Hematopoietic multipotent progenitor cell (in vitro differentiated cells): ENCODE measurements at places on chromosomes 12 and 14. TPM values are rescaled to one million over a fixed set of nuclear protein-coding genes. Genes with fewer than 3 reads are reported as not detected.
A peak's percentile ranks its signal among the peaks of the same experiment; 100 is the strongest.

GRCh38 chr14:104931771-104932675 lies 7.3 kb downstream of the PLD4 start:
- no peak for DNase-seq

DNA sequence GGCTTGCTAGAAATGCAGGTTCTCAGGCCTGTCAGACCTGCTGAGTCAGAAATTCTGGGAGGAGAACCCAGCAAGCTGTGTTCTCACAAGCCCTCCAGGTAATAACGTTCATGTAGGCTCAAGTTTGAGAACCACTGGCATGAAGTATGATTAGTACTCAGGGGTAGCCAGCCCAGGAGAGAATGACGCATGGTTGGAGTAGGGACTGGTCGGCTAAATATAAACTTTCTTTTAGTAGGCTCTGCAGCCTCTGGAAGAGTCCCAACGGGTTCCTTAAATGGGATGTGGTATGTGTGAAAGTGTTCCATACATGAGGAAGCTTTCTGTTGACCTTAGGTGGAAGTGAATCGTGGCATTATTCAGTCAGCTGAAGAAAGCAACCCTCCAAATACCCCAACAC lies 209.3 kb downstream of the SLC41A2 start:
- no peak for DNase-seq

Gene KRT2
- total RNA-seq: not detected

Gene P2RX2
- total RNA-seq: not detected

DNA sequence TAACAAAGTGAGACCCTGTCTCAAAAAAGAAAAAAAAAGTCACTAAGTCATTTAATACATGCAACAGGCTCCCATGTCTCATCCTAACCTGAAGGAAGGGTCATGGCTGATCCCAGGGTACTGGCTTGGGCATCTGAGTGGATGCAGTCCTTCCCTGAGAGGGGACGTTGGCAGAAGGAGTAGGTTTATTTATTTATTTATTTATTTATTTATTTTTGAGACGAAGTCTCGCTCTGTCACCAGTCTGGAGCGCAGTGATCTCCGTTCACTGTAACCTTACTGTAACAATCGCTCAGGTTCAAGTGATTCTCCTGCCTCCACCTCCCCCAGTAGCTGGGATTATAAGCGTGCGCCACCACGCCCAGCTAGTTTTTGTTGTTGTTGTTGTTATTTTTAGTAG lies 7.2 kb upstream of the CALCOCO1 start:
- DNase-seq: no peak

GRCh38 chr14:92651106-92651757 lies 97.2 kb downstream of the LGMN start:
- DNase-seq: peak; percentile 96

- no peak for DNase-seq
Observed at GRCh38 chr14:91890291-91890749, 23.0 kb upstream of the TC2N start.

- DNase-seq: peak; percentile 51
Observed at GRCh38 chr14:61866932-61867920, 105.0 kb downstream of the SNAPC1 start.

Gene SPIC
- not detected for total RNA-seq

- DNase-seq: peak; percentile 42
Observed at GRCh38 chr12:31362115-31362758, 36.3 kb upstream of the SINHCAF start.

GRCh38 chr14:41824441-41824840 lies 217.8 kb downstream of the LRFN5 start:
- DNase-seq: no peak

- DNase-seq: no peak
Observed at GRCh38 chr12:12349711-12350665, at the start of gene MANSC1. Gene MANSC1 (minus strand): TSS chr12:12350242. CDS start chr12:12343314, 6,928 bp downstream.

DNA sequence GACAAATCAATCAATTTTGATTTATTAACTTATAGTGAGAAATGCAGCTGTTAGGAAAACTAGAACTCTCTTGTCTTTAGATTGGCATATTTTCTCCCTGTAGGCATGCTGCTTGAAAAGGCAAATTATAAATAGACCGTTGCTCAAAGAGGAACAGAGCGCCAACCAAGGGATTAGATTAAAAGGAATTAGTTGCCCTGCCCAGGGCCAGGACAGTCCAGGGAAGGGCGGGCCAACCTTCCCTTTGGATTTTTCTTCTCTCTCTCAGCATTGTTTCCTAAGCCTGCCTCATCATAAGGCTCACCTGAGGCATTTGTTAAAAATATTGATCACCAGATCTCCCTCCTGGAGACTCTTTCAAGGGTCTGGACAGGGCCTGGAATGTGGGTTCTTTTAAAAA lies 8.6 kb downstream of the CIPC start:
- no peak for DNase-seq

Gene TMEM179
- not detected for total RNA-seq

- no peak for DNase-seq
Observed at GRCh38 chr14:40365305-40365704, 933.1 kb upstream of the FBXO33 start.

- no peak for DNase-seq
Observed at GRCh38 chr14:37384870-37385596, 187.3 kb downstream of the MIPOL1 start.
